T47D (cell line): ENCODE measurements at places on chromosomes 16 and 17.

DNA sequence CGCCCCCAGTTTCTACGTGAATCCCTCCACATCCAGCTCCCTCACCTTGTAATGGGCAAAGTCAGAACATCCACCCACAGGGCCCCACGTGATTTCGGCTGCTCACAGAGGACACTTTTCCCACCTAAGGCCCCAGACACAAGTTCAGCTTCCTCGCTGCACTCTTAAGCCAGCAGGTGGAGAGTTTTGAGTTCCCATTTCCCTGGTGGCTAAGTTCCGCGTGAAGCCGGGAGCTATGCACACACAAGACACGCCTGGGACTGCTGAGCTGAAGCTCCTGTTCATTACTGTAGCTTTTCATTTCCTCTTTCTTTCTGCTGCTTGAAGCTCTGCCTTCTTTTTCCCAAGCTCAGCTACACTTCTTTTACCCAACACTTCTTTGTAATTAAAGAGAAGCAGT, 273.8 kb downstream of the NPIPA8 start:
- DNase-seq: no peak

DNA sequence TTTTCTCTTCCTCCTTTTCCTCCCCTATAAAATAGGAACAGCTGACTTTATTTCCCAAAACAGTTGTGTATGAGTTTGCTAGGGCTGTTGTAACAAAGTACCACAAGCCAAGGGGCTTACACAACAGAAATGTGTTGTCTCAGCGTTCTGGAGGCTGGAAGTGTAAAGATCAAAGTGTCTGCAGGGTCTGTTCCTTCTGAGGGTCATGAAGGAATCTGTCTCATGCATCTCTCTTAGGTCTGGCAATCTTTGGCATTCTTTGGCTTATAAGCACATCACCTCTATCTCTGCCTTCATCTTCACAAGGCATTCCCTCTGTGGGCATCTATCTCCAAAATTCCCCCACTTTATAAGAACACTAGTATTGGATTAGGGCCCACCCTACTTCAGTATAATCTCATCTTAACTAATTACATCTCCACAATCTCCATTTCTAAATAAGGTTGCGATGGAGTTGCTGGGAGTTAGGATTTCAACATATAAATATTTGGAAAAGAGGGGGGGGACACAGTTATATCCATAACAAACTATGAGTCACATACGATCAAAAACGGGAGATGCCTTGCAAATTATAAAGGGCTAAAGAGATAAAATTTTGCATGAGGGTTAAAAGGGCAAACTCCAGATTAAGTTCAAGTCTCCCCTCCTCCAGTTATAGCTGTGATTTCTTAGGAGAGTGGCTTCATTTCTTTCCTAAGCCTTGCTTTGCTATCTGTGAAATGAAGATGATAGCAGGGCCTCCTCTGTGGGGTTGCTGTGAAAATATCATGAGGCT, 109.7 kb downstream of the VAT1L start:
- no peak for DNase-seq

- peak; percentile 22 for DNase-seq
These were observed 26.2 kb downstream of the KPNA2 start for GRCh38 chr17:68061512-68062313.

DNA sequence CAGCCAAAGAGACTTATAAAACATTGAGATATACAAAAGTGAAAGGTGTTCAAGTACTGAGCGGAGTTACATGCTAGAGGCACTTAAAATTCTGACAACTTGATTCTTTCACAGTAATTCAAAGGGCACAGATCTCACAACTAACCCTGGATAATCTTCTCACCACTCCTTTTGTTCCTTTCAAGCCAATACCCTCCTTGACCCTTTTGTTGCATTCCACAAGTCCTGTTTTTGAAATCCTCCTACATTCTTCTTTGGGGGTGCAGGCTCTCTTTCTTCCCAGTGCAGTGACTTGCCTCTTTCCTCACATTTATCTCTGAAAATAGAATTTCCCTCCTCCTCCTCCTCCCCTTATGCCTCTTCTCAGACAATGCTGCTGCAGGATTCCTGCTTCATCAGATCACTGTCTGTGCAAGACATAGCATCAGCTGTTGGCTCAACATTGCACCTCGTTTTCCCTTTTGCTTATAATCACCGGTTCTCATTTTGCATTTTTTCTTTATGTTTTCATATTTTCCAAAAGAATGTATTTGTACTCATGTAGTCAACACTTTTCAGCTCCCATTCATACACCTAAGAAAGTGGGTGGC, 199.3 kb downstream of the CDH8 start:
- no peak for DNase-seq

- DNase-seq: no peak
These were observed 292.6 kb upstream of the CDH11 start for GRCh38 chr16:65414284-65414984.

GRCh38 chr17:35731917-35732805, 722 bp downstream of the RASL10B start:
- DNase-seq: no peak

DNA sequence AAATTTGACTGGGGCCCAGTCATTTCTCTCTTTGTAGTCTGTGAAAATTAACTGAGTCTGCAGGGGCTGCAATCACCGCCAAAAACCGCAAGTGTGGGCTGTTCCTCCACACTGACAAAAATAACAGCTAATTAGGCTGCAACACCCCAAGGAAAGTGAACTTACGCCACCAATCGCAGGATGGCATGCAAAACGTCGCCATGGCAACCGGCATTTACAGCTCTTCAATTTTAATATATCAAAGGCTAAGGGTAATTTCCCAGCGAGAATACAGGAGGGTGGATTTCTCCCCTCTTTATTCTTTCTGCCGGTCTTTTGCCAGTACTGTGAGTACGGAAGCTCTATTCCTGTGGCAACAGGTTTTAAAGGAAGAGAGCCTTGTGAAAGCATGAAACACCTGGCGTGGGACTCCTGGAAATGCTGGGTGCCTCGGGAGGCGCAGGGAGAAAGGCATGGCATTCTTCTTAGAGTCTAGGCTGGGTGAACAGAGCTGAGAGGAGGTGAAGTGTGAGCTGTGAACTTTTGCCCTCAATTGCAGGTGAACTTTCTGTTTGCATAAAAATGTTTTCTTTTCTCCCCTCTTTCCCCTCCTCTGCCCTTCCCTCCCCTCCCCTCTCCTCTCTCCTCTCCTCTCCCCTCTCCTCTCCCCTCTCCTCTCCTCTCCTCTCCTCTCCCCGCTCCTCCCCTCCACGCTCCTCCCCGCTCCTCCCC, 399.7 kb downstream of the XYLT1 start:
- peak; percentile 74 for DNase-seq

DNA sequence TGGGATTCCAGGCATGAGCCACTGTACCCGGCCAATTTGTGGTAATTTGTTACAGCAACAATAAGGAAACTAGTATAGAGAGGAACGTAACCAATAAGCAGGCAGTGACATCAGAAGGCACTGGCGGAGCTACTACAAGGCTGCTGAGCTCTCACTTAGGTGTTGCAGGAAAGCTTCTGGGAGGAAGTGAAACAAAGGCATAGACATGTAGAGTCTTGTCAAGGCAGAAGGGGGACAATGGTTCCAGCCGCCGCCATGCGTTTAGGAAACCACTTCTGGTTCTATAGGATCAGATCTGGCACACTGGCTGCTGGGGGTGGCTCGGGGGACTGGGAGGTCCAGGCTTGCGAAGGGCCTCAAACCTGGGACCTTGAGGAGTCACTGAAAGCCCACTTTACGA, 9.4 kb upstream of the CPSF4L start:
- DNase-seq: no peak

GRCh38 chr17:10772425-10773380, 31.2 kb downstream of the TMEM238L start:
- no peak for DNase-seq

DNA sequence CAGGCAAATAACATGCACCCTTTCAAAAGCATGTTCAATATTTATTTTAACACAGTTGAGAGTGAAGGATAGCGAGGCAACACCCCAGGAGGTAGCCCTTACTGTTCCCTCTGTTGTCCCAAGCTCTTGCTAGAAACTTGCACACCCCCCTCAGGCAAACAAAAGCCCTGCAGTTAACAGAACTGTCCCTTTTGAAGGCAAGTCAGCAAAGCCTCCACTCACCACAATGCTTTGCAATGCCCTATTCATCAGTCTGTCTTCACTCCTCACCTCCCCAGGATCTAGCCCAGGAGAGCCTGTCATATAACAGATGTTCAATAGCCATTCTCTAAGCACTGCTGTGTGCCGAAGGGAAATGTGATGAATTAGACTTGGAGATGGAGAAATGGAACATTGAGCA, 3.5 kb upstream of the CNEP1R1 start:
- DNase-seq: peak; percentile 27

DNA sequence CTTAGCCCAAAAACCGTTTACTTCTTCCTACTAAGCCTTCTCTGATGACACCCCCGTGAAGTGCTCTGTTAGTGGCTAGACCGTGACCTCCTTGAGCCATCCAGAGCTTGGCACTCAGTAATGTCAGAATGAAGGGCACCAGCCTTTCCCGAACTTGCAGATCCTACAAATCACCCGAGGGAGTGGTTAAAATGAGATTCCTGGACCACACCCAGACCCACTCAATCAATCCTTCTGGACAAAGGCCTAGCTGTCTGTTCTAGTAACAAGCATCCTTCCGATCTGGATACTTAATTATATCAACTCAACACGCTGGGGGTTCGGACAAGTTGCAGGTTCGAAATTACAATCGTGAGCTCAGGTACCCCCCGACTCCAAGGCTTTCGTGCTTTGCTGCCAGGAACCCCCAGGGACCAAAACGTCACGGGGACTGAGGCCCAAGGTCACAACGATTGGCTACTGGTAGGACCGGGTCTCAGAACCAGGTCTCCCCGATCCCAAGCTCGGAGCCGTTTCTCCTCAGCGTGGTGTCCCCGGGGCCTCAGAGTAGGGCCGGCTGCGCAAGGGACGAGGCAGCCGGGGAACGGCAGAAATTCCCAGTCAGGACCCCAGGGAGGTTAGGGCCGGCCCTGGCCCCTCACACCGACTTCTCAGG, 527 bp downstream of the CIAPIN1 start:
- no peak for DNase-seq

GRCh38 chr16:11020792-11021551, 76.6 kb downstream of the CLEC16A start:
- no peak for DNase-seq

DNA sequence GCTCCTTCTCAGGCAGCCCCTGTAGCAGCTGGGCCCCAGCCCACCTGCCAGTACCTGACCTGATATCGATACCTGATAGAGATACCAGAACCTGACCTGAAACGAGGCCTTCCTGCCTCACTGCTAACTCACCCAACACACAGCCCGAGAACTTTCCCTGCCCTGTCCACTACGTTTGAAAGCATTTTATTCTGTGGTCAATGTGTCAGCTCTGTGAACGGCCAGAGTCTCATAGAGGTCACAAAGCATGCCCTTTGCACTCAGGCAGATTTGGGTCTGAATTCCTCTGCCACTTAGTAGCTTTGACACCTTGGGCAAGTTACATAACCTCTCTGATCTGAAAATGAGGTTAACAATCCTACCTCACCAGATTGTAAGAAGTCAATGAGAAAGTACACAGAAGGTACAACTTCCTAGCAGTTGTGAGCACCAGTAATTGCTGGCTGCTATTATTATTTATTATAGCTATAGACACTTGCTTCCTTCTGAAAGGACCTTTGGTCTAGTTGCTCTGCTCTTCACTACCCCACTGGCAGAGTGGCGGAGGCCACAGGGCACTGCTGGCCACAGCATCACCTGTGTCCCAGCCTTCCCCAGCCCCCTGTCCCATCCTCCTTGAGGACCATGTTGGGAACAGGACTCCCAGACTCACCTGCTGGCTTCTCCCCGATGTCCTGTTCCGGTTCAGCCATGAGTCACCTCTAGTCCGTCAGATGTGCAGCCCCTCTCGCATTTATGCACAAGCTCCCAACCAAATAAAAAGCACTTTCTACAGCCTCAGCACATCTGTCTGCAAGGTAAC, 895 bp downstream of the ANKRD40CL start:
- no peak for DNase-seq

DNA sequence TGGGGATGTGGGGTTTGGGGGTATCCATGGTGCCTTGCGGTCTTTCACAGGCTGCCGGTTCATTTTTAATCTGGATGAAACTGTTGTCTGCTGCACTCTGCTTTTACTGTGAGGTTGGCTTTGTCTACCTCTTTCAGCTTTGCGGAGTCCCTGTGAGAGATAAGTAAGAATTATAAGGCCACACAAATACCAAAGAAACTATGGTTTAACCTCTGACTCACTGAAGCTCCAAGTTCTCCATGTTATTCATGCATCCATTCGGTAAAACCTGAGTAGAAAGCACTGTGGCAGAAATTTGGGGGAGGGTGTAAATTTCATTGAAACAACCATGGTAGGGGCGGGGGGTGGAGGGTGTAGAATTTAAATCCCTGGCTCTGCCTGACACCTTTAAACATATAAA, 30.5 kb downstream of the KIAA0753 start:
- no peak for DNase-seq

DNA sequence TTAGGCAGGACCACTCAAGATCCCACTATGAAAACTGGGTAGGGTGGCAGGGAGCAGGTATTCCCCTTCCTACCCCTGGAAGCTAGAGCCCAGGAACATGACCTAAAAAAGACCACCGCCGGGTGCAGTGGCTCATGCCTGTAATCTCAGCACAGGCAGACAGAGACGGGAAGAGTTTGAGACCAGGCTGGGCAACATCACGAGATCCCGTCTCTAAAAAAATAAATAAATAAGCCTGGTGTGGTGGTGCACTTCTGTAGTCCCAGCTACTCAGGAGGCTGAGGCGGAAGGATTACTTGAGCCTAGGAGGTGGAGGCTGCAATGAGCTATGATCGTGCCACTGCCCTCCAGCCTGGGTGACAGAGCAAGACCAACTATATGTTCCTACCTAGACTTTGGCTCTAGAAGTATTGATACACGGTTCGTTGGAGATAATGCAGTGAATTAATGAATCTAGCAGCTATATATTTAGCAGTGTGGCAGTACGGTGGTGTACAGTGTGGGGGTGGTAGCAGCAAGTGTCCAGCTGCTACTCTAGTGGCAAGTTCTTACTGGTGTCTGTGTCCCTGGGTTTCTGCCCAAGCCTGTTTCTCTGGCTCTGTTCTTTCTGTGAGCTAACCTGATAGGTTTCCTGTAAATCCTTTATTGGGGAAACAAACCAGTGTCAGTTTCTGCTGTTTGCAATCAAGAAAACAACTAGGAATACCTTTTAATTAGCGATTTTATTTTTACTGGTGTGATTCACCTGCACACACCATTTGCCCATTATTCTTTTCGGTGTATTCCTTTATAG, 3.3 kb upstream of the USP31 start:
- peak; percentile 28 for DNase-seq

DNA sequence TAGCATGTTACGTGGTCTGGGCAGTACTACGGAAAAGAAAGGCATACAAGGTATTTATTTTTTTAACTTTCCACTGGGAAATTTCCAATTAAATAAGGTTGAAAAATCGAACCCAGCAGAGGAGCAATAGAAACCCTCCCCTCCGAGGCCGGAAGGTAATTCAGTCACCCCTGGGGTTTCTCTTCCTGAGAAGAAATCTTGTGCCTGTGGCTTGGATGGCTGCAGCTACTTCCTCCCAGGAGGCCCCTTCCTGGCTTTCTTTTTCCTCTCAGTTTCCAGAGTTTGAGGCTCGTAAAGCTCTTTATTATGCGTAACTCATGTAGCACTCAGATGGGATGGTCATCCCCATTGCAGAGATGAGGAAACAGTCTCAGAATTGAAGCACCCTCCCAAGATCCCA, 140.3 kb downstream of the ASIC2 start:
- DNase-seq: no peak

GRCh38 chr17:49993423-49994060, 1.5 kb downstream of the DLX3 start:
- DNase-seq: no peak

GRCh38 chr17:28712032-28712704, 480 bp upstream of the PROCA1 start:
- DNase-seq: no peak
